ENCODE measurements at places on chromosomes 12 and 14.

DNA sequence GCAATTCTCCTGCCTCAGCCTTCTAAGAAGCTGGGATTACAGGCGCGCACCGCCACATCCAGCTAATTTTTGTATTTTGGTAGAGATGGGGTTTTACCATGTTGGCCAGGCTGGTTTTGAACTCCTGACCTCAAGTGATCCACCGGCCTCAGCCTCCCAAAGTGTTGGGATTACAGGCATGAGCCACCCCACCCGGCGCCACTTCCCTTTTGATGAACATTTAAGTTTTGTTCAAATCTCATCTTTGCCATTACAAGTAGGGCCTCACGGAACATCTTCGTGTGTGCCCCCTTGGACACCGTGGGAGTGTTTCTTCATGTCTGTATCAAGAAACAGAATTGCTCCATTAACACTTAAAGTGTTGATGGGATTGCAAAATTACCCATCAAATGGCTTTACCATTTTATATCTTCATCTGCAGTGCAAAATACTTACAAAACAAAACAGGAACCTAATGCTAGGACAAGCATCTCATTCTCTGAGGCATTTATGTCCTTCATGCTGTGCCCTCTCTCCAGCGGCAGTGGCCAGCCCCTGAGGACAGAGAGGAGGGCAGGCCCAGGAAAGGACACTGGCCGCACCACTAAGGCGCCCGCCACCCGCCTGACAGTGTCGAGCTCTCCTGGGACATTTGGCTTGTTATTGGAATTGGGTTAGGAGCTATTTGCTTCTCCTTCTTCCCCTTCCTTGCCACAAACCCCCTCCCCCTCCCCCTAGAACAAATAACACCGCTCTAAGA, 61.7 kb downstream of the RFX4 start:
- DNase-seq: no peak

GRCh38 chr12:65609359-65609771, 214.9 kb upstream of the HMGA2 start:
- DNase-seq: no peak

DNA sequence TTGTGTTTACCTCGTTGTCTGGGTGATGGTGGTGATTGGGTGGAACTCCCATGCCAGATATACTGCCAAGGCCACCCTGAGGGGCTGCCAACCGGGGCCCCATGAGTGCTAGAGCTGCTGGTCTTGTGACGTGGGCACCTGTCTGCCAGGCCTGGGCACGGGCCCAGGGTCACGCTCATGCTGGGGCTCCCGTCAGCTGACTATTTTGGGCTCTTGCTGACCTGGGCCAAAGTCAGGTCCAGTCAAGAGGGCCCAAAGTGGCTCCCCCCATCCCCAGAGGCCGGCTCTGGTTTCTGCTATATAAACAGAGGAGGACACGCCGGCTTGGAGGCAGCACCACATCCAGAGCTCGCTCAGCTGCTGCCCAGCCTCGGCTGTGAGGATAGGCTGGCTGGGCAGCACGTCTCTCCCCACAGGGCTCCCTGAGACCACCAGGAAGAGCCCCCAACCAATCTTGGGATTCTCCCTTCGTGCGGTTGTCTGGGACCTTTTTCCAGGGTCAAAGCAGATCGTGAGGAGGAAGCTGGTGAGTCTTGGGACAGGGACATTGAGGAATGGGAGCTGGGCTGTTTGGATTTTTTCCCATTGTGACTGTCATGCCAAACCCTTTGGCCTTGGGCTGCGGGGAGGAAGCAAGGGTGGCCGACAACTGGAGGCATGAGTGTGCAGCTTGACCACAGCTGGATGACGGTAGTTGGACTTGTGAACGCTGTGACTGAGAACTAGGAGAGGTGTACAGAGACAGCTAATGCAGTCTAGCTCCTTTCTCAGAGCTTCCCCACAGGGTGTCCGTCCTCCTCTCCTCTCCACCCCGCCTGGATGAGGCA, 7.6 kb upstream of the NR4A1 start:
- no peak for DNase-seq

- no peak for DNase-seq
Observed at GRCh38 chr12:76106631-76107030, 22.1 kb upstream of the NAP1L1 start.

DNA sequence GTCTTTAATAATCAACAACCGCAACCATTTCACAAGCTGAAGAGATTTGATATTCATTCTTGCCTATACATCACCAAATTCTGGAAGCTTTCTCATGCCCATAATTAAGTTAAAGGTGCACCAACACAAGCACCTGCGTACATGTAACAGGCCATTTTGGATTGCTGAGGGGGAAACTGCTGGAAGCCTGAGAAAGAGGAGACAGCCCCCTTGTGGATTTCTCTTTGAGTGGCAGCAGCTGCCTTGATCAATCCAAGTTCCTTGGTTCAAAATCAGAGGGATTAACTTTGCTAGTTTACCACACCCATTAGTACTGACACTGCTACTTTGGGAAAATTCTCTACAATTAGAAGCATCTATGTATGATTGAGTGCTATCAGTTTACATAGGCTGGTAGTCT, 321.1 kb downstream of the NOVA1 start:
- DNase-seq: no peak
